ENCODE measurements at places on chromosomes 6 and 20. TPM values are rescaled to one million over a fixed set of nuclear protein-coding genes. Genes with fewer than 3 reads are reported as not detected.
A peak's percentile ranks its signal among the peaks of the same experiment; 100 is the strongest.

LY86 gene
- total RNA-seq: not detected

DNA sequence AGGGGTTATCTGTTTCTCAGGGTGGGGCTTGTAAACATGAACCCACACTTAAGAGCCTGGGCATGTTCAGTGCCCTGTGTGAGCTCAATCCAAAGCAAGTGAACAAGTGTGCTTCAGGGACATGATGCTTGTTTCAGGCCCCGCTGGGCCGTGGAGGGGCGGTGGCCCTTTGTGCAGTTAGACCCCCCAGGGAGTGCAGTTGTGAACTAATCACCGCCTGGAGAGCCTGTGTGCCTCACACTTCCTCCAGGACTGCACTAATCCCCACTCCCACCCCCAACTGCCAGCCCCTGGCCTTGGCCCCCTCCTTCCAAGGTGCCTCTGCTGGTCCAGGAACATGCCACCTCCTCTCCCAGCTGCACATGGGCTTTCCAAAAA is 58.1 kb downstream of the RREB1 start:
- H3K4me3 ChIP-seq: no peak overlapping the region
- H3K27me3 ChIP-seq: no peaks in the 10 kb centered on the region
- H3K36me3 ChIP-seq: 0 out of 2 replicates have a peak, but pooled peaks cover 7% of the 10 kb centered on the region
- H3K27ac ChIP-seq: no peak overlapping the region
- no peak for DNase-seq

DNA sequence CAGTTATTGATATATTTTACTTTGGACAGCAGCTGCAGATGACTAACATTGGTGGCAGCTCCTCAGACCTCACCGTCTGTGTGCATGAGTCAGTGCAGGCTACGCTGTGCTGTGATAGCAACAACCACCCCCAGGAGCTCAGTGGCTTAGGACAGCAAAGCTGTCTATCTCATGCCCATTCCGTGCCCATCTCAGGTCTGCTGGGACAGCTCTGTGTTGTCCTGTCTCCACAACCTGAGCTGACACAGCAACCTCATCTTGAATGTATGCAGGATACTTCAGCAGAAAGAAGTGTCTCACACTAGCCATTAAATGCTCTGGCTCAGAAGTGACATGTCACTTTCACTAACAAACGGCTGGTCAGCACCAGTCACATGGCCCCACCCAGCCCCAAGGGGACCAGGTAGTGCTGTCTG is 47.7 kb downstream of the BANF2 start:
- peak; percentile 89 for DNase-seq
- peak overlapping the region; percentile 52 for H3K4me3 ChIP-seq
- no peaks in the 10 kb centered on the region for H3K36me3 ChIP-seq
- H3K4me1 ChIP-seq: peaks cover 6% of the 10 kb centered on the region
- H3K27ac ChIP-seq: no peak overlapping the region

AVP gene
- not detected for total RNA-seq

GRCh38 chr6:35948725-35949124 is 27.8 kb upstream of the SRPK1 start:
- no peaks in the 10 kb centered on the region for H3K36me3 ChIP-seq
- peak; percentile 48 for DNase-seq
- H3K27me3 ChIP-seq: no peaks in the 10 kb centered on the region
- no peak overlapping the region for H3K27ac ChIP-seq

DNA sequence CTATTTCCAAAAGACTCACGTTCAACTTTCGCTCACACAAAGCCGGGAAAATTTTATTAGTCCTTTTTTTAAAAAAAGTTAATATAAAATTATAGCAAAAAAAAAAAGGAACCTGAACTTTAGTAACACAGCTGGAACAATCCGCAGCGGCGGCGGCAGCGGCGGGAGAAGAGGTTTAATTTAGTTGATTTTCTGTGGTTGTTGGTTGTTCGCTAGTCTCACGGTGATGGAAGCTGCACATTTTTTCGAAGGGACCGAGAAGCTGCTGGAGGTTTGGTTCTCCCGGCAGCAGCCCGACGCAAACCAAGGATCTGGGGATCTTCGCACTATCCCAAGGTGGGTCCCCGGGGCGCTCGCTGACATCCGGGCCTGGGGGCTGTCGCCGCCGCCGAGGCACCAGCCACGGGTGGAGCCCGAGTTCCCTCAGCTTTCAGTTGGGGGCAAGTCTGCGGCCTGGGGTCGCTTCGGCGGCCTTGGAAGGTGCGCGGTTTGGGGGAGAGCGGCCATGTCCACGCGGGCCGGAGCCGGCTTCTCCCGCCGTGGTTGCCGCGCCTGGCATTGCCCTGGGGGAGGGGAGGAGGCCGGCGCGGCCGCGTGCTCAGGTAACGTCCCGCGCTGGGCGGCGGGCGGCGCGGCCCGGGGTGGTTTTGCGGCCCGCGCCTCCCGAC is 429 bp downstream of the AMD1 start:
- H3K4me1 ChIP-seq: peaks cover 14% of the 10 kb centered on the region
- H3K27ac ChIP-seq: peak overlapping the region; percentile 60
- H3K27me3 ChIP-seq: no peaks in the 10 kb centered on the region
- no peak for DNase-seq

DNA sequence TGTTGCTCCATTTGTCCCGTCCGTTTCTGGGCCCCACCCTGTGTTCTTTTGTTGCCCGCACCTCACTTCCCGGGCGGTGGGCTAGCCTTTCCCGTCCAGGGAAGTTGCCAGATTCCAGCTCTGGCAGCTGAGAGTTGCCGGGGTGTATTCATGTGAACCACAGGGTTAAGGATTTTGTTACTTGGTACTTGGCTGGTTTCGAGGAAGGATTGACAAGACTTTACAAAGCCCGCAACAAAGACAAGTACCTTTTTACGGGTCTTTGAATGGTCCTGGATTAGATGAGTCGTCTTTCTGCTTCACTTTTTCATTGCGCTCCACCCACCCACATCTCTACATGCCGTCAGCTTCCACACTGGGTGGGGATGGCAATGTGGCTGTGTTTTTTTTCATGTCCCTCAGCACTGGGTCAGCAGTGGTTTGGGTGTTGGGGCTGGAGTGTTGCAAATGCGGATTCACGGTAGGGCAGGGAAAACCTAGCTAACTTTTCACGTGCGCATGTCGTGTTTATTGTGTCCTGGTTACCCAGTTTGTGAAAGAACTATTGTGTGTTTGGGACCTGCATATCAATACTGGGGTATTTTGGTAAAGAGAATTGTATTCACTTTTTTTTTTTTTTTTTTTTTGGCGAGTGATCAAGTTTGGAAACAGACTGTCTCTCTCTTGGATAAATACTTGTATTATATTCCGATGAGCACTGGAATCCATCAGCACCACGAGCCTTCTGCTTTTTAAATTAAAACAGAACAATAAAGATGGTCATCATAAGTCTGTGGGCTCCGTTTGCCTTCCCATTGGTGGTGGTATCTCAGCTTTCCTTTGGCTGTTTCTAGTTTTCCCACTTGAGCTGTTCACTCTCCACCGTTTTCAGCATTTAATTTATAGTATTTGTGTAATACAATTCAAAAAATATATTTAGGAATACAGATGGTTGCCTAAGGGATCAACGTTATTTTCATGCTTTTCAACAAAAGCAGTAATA is 1.2 kb downstream of the DUSP22 start:
- peak overlapping the region; percentile 74 for H3K4me3 ChIP-seq
- DNase-seq: peak; percentile 16
- H3K4me1 ChIP-seq: peaks cover 15% of the 10 kb centered on the region
- no peaks in the 10 kb centered on the region for H3K36me3 ChIP-seq

OR2B2 gene
- not detected for total RNA-seq

- no peak overlapping the region for H3K4me3 ChIP-seq
- H3K27me3 ChIP-seq: peaks cover 40% of the 10 kb centered on the region
- H3K36me3 ChIP-seq: no peaks in the 10 kb centered on the region
- DNase-seq: peak; percentile 74
- no peaks in the 10 kb centered on the region for H3K4me1 ChIP-seq
- H3K27ac ChIP-seq: no peak overlapping the region
Measured at GRCh38 chr20:2172305-2173175, 70.9 kb downstream of the STK35 start.

MYBL2 gene
- total RNA-seq: 103 TPM

PLG gene
- total RNA-seq: not detected

DNA sequence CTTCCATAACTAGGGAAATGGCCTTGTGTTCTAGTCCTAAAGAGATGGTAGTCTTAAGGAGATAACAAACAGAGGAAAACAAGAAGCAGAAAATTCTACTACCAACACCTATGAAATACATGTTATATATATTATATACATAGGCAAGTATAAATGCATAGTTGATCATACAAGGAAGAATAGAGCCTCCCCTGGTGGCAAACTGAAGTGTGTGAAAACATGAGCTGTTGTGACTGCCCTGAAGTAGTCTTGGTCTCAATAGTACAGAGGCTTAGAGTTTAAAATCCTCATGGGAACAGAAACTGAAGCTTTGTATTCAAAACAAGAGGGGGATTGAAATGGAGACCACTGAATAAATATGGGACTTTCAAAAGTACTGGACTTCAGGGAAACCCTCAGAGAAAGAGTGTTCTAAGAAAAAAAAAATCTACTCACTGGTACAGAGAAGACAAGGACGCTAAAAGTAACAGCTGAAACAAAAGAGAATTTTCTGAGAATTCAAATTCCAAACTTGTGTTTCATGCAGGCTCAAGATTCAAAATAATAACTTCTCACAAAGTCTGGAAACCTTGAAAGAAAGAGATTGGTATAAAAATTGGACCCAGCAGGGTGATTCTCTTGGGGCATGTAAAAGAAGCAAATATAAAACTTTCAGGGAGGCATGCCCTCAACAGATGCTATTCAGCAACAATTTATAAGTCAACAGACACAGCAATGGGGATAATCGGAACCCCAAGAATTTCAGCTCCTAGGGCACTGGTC is 59.7 kb upstream of the SAMD3 start:
- H3K27ac ChIP-seq: no peak overlapping the region
- H3K36me3 ChIP-seq: no peaks in the 10 kb centered on the region
- peak; percentile 41 for DNase-seq

LTV1 gene
- 20.7 TPM for total RNA-seq

DNA sequence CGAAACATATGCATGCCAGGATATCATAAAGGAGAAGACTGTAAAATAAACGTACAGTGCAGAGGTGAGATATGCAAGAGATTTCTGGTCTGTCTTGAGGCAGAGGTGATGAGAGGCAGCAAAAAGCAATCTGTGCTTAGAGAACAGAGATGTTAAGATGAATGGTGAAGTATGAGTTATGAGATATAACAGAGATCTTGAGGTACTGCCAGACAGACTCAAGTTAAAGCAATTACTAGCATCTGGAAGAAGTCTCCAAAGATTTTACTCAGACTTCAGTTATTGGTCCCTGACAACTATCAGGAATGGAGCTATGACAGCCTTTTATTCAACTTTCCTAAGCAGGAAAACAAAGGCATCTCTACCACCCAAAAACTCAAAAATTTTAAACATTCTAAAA is 122.8 kb upstream of the DST start:
- H3K36me3 ChIP-seq: no peaks in the 10 kb centered on the region
- H3K27me3 ChIP-seq: no peaks in the 10 kb centered on the region
- DNase-seq: no peak
- H3K27ac ChIP-seq: no peak overlapping the region

EBF4 gene
- total RNA-seq: 1.8 TPM

CD2AP gene
- 21.8 TPM for total RNA-seq

PKHD1 gene
- total RNA-seq: 0.40 TPM

Data from PC-3 (cell line).